ENCODE measurements at places on chromosomes 5 and 9. TPM values are rescaled to one million over a fixed set of nuclear protein-coding genes. Genes with fewer than 3 reads are reported as not detected.

DNA sequence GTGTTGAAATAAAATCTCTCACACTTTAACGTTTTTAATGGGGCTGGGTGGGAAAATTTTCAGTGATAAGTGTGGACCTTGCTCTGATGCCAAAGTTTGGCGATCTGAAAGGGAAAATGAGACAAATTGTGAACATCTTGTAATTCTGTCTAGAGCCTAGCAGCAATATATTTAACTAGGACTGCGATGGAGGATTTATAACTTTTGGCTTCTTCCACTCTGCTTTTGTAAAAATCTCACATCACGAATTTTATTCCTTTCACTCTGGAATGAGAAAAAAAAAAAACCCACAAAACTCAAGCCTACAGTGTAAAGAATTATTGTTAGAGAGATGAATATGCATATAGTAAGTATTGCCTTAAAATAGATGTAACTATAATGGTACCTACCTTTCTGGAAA is 19.9 kb downstream of the CCNH start:
- DNase-seq: no peak

DNA sequence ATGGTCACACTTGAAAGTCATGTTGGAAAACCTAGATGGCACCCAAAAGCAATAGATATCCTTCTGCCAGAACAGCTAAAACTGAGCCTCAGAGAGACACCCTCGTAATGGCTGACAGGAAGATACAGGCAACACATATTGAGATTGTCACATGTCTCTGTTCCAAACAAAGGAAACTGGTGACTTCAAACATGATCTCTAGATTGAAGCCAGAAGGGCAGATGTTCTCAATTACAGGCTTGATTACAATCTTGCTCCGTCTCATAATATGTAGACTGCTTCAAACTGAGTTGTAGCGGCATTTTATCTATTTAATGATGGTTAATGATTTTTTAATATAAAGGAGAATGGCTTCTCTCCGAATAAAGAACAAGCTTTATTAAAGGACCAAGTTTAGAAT is 774.3 kb downstream of the KCTD16 start:
- DNase-seq: no peak

GRCh38 chr5:69364414-69364813 is 4.9 kb downstream of the AK6 start:
- DNase-seq: no peak

The SLCO6A1 gene
- not detected for polyA plus RNA-seq

The SARDH gene
- polyA plus RNA-seq: 12.0 TPM

All from kidney (tissue), 22 donors.